Ovary (tissue), 10 donors: ENCODE measurements at places on chromosomes 3 and 15. TPM values are rescaled to one million over a fixed set of nuclear protein-coding genes. Genes with fewer than 3 reads are reported as not detected.

DNA sequence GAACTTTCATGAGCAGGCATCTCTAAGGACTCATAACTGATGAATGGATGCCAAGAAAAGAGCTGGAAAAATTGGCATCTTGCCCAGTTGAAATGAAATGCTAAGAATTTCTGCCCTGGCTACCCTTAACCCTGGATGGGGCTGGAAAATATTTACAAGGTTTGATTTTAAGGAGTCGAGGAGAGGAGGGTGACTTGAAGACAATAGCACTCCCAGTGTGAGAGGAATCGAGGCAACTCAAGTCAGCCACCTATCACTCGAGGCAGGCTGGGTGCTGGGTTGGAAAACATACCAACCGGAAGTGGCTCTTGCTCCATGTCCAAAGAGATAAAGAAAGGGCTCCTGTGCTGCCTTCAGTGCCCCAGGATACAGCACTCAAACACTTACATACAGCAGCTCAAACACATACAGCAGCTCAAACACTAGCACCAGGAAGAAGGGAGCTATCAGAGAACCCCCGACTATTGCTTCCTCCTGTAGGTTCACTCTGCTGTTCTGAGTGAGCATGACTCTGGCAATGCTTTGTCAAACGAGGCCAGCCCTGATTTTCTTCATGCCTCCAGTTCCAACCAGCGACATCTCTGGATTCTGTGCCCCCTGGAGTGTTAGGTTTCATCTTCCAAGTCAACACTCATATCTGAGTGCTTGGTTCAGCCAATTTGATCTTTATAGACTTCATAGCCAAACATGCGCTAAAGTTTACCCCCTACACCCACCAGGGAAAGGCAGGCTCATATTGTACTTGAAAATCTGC, 4.9 kb downstream of the PRICKLE2 start:
- no peak for DNase-seq

- no peak for DNase-seq
These were observed 21.7 kb downstream of the DUSP7 start for GRCh38 chr3:52034651-52035050.

- no peak for DNase-seq
These were observed 140.2 kb upstream of the SKOR1 start for GRCh38 chr15:67685008-67685599.

The EPHA3 gene
- polyA plus RNA-seq = 2.3 TPM

The TMEM202 gene
- polyA plus RNA-seq = not detected

The REC114 gene
- polyA plus RNA-seq = not detected

The TRIM42 gene
- not detected for polyA plus RNA-seq
